ENCODE measurements at places on chromosomes 2 and 18.

- no peak for DNase-seq
Observed at GRCh38 chr2:1222056-1222455, 191.2 kb upstream of the TPO start.

DNA sequence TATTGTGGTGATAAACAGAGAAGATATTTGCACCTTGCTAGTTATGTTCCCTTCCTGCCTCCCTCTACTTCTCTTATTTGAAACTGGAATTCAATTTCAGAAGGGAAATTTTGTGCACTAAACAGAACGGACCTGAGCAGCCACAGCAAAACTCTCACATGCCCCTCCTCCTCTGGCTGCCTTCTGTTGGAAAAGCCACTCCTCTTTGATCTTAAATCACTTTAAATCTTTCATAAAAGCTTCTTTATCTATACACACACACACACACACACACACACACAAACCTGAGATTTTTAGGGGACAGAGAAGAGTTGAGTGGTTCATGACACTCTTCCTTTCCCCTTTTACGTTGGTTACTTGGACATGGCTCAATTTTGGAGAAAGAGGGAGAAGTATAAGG lies 5.6 kb downstream of the TBR1 start:
- no peak for DNase-seq

GRCh38 chr18:77020561-77020960 lies 112.0 kb downstream of the MBP start:
- no peak for DNase-seq

- no peak for DNase-seq
Observed at GRCh38 chr18:61954096-61954746, 61.4 kb upstream of the RNF152 start.

DNA sequence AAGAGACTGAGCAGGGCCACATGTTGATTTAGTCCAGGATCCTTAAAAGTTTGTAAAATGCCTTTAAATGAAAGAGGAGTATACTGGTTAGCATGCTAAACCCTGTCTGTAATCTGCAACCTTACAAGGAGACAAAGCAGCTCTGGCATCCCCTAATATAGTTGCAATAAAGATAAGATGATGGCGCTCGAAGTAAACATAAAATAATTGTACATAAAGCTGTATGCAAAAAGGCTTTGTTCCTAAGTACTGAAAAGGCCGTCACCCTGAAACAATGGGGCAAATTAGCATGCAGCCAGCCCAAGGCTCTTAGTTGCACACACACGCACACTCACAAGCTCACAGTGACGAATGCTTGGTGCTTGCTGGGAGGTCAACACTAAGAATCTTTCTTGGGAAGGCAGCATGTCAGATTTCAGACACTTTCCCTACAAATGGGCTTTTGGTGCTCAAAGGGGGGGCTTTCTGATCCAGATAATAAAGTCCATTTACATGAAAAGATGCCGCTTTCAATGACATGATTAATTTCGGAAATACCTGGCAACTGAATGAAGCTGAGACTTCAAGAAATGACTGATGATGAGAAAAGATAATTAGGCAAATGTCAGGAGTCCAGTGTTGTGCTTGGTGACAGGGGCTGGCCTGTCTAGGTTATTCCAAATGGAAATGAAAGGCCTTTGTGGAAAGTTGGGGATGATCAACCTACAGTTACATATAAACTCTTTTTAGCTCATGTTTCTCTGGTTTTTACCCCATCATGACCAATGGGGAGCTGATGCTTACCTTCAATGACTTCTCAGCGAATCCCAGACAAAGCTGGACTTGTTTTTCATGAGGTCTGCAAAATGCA lies 370.3 kb downstream of the MEIS1 start:
- no peak for DNase-seq

DNA sequence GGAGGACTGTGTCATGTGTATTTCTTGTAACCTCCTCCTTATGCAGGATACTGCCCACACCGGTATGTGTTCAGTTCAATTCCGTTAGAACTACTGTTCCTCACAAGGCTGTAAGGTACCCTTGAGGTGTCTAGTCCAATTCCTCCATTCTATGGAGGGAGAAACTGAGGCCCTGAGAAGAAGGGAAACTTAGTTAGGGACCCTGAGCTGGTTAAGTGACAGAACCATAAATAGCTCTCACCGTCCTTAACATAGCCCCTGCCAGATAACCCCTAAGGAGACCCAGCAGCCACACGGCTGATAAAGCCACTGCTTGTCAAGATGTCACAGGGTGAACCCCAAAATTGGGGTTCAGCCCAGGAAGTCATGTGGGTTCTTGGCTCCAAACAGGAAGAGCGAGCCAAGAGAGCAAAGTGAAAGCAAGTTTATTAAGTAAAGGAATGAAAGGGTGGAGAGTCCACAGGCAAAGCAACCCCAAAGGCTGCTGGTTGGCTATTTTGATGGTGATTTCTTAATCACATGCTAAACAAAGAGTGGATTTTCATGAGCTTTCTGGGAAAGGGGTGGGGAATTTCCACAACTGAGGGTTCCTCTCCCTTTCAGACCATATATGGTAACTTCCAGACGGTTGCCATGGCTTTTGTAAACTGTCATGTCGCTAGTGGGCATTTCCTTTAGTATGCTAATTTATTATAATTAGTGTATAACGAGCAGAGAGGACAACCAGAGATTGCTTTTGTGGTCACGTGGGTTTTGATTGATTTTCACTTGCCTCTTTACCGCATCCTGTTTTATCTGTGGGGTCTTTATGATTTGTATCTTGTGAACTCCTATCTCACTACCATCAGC lies 83.4 kb upstream of the RTN4 start:
- DNase-seq, result no peak

GRCh38 chr18:43013486-43013885 lies 102.0 kb downstream of the RIT2 start:
- DNase-seq, result no peak

GRCh38 chr2:149019768-149020167 lies 18.7 kb upstream of the LYPD6B start:
- no peak for DNase-seq

- no peak for DNase-seq
Observed at GRCh38 chr2:34317797-34318196, 718.7 kb upstream of the FAM98A start.

DNA sequence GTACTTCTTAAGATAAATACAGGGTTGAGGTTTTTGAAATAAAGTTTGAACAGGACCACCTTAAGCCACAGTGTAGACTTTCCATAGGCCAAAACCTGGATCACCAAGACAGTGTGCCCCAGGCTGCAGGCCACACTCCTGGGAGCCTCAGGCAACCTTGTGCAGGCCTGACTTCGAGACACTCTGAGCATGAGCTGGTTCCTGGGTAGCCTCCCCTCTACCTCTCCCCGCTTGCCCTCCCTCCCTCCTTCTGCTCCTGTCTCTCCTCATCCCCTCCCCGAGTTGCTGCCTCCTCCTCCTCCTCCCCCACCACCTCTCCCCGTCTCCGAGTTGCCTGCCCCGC lies 10.6 kb upstream of the PROC start:
- DNase-seq, result no peak

- no peak for DNase-seq
Observed at GRCh38 chr2:61125123-61125710, 36.8 kb upstream of the C2orf74 start.

- no peak for DNase-seq
Observed at GRCh38 chr2:69159986-69160385, 147.0 kb downstream of the ANTXR1 start.

- no peak for DNase-seq
Observed at GRCh38 chr18:68056936-68057335, 540.4 kb upstream of the DSEL start.

DNA sequence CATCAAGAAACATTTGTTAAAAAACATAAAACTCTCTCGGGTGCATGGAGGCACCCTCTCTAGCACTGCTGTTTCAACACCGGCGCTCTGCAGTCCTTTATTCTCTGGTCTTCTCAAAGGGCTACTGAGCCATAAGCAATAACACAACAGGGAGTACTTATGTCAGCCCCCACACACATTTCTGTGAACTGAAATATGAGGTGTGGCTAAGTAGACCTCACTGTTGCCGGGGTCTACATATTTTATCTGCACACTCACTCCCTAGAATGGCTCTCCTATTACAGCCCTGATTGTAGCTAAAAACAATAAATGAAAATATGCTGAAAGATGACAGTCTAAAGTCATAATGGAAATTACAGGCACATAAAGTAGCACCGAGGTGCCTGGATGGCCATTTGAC lies 235.1 kb downstream of the GRB14 start:
- DNase-seq, result no peak

- DNase-seq, result no peak
Observed at GRCh38 chr2:186455613-186456012, 30.4 kb upstream of the ZC3H15 start.

DNA sequence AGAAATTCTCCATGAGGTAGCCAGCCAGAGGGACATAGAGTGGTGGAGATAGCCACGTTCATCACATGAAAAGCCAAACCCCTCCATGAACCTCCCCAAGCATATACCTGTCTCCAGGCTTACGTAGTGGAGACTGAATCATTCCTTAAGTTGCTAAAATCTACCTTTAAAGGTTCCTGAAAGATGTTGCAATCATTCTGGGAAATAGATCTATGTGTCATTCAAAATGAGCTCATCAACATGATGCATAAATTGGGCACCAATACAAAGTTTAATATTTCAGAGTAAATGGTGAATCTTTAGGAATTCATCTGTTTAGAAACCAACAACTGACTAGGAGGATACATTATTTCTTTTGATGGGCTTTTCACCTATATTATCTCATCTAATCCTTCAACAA lies 362.6 kb upstream of the ID2 start:
- DNase-seq, result no peak

DNA sequence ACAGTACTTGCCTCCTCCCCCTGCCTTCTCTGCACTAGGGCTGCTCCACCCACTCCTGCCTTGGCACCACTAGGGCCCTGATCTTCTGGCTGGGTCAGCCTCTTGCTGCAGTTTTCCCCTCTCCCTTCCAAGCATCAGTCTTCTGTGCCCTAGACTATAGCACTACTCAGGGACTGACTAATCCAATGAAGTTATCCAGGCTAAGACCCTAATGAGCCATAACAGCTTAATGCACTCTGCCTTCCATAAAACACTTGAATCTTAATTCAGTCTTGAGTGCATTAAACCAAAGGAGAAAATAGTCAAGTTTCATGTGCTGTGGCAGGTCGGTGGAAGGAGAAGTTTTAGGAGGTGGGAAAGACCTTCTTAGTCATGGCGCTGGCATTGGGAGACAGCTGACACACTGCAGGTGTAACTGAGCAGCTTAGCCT lies 95.7 kb downstream of the BIN1 start:
- no peak for DNase-seq

- DNase-seq, result peak; percentile 28
Observed at GRCh38 chr2:64453770-64454385, at the start of gene LGALSL. Gene LGALSL, plus strand, starts transcription at chr2:64454162. Its CDS starts 384 bp downstream, at chr2:64454546.

- DNase-seq, result no peak
Observed at GRCh38 chr2:144454466-144455287, 65.2 kb downstream of the ZEB2 start.

DNA sequence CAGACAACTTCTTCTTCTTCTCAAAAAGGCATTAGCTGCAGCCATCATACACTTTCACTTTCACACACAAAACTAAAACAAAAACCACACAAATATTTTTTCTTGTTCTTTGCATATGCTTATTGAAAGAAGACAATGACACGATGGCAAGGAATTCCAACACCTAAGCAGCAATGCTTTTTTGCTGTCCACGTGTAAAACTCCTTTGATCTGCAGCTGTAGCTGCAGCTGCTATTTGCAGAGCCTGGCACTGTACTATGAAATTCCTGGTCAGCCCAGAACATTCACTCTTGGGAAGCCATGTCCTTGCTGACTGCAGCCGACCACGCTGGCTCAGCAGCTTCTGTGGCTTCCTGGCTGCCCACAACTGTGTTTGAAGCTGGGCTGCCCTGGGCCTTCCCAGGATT lies 316.2 kb downstream of the CDH2 start:
- DNase-seq, result no peak

DNA sequence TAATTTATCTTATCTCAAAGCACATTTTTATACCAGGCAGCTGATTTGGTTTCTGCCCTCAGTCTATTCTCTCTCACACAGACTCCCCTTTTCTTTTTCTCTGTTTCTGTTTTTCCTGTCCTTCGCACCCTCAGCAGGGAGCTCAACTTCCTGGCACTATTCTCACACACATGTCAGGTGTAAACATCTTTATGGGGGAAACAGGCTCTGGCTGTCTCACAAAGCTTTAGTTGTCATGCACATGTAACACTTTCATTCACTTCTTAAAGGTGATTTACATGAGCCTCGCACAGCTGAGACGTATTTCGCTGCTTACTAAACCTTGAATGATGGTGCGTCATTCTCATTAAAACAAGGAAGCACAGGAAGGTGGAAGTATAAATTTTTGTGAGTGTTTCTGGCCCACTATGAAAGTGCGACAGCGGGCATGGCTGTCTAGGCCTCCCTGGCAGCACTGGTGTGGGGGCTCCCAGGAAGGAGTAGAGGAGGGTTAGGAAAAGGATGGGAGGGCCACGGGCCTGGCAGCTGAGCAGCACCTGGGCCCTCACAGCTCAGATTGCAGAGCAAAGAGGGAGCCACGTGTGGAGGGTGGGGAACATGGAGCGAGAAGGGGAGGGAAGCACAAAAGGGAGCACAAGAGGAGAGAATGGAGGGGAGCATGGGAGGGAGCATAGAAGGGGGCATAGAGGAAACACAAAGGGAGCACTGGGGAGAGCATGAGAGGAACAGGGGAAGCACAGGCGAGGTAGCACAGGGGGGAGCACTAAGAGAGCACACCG lies 46.2 kb upstream of the SNTG2 start:
- DNase-seq, result no peak

DNA sequence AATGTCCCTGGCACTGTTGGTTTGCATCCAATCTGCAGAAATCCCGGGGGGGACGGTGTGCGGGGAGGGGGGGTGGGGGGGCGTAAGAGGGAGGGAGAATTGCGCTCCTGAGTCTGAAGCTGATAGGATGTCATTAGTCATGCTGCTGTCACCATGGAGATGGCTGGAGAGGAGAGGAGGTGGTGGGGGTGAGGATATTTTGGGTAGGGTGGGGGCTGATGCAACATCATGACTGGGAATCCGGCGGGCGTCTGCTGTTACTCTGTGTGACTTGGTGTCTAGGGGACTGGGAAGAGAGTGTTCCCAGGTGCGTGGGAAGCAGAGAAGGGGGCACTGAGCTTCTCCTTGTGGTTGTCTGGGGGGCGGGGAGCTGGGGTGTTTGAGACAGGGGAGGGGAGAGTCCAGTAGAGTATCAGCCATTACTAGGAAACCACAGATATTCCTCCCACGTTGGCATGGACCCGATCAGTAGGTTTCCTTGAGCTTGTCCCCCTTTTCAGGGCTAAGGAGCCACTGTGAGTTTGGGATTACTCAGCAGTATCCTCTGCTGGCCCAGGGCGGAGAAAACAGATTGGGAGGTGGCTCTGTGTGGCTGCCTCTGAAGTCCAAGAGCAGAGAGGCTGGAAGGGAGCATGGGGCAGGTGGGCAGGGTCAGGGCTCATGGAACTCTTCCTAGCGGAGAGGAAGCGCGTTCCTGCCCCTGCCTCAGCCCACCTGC lies 18.9 kb downstream of the TET3 start:
- DNase-seq, result no peak

GRCh38 chr2:178241844-178242551 lies 47.7 kb downstream of the OSBPL6 start:
- no peak for DNase-seq

GRCh38 chr2:39512434-39512935 lies 75.4 kb upstream of the MAP4K3 start:
- no peak for DNase-seq

All from stimulated activated CD8-positive, alpha-beta memory T cell treated with anti-CD3 and anti-CD28 coated beads, Interleukin-7, amount 100 ng/mL, for 48 hours (primary cell).